ENCODE measurements at places on chromosomes 4 and X.

GRCh38 chr4:86274642-86275041 lies 85.2 kb downstream of the MAPK10 start:
- no peak for DNase-seq

- DNase-seq: no peak
Measured at GRCh38 chrX:112571388-112571787, 108.3 kb downstream of the LHFPL1 start.

- no peak for DNase-seq
Measured at GRCh38 chr4:112766422-112766821, 129.5 kb downstream of the LARP7 start.

DNA sequence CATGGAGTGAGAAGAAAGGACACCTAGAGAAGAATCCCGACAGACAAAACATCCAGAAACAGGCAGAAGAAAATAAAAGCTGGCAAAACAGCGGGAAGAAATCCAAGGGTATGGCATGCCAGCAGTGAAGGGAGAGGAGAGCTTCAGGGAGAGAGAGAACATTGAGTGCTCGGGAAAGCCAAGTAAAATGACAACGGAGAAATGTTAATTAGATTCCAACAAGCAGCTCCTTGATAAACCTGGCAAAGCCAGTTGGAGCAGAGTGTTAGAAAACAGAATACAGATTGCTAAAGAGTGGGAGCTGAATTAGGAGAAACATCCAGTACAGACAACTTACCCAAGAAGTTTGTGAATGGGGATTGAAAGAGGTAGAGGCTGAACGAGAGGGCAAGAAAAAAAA lies 40.4 kb upstream of the MAOA start:
- DNase-seq: no peak

- DNase-seq: peak; percentile 44
Measured at GRCh38 chrX:2710041-2710840, 19.1 kb downstream of the CD99 start.

Data from T-helper 22 cell (primary cell).